ENCODE measurements at places on chromosomes 5 and 9.

- DNase-seq, result no peak
These were observed 5.5 kb downstream of the QRFP start for GRCh38 chr9:130890870-130891687.

- DNase-seq, result no peak
These were observed 18.9 kb downstream of the BNIP1 start for GRCh38 chr5:173163219-173163618.

DNA sequence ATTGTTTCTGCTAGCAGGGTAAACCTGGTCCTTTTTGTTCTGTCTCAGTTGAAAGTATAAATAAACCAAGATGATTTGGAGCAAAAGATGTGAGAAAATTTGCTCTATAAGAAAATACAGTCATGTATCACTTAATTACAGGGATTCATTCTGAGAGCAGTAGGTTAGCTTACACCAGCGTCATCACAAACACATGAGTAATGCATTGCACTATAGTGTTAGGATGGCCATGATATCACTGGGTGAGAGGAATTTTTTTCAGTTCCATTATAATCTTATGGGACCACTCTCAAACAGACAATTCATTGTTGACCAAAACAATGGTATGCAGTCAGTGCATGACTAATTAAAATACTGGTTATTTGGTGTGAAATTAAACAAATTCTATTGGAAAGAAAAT, 430.9 kb downstream of the CHSY3 start:
- no peak for DNase-seq

GRCh38 chr5:66143473-66144073, 527 bp upstream of the SREK1 start:
- DNase-seq, result no peak

DNA sequence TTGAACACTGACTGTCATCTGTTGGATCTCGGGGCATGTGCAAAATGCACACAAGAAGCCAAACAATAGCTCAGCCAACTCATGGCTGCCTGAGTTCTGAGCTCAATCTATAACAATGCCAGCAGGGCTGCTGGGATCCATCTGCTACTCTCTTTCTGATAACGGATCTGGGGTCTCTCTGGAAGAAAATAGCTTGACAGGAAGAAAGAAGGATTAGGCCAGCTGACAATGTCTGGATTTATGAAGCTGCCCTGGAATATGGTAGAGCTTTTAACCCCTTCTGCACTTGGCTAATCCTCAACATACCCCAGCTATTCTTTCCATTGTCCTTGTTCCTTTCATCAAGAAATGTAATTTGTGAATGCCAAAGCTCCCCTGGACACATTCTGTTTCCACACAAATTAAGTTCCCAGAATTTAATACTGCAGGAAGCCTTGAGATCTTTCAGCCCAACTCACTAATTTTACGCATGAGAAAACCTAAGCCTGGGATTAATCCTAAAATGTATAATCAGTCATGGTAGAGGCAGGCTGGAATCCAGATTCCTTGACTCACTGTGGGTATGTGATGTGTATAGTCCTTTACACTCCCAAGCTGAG, 62.7 kb upstream of the PCA3 start:
- no peak for DNase-seq
